Muscle of back (tissue), 13 donors: ENCODE measurements at places on chromosomes 1 and 21. TPM values are rescaled to one million over a fixed set of nuclear protein-coding genes. Genes with fewer than 3 reads are reported as not detected.

- DNase-seq: no peak
These were observed 858 bp downstream of the LACTBL1 start for GRCh38 chr1:22971611-22972405.

- DNase-seq: no peak
These were observed 44.8 kb downstream of the PCNT start for GRCh38 chr21:46368533-46369285.

- DNase-seq: no peak
These were observed 3.3 kb downstream of the ZNF692 start for GRCh38 chr1:248855580-248855979.

- DNase-seq: no peak
These were observed 26.0 kb downstream of the SDE2 start for GRCh38 chr1:225973158-225973557.

DNA sequence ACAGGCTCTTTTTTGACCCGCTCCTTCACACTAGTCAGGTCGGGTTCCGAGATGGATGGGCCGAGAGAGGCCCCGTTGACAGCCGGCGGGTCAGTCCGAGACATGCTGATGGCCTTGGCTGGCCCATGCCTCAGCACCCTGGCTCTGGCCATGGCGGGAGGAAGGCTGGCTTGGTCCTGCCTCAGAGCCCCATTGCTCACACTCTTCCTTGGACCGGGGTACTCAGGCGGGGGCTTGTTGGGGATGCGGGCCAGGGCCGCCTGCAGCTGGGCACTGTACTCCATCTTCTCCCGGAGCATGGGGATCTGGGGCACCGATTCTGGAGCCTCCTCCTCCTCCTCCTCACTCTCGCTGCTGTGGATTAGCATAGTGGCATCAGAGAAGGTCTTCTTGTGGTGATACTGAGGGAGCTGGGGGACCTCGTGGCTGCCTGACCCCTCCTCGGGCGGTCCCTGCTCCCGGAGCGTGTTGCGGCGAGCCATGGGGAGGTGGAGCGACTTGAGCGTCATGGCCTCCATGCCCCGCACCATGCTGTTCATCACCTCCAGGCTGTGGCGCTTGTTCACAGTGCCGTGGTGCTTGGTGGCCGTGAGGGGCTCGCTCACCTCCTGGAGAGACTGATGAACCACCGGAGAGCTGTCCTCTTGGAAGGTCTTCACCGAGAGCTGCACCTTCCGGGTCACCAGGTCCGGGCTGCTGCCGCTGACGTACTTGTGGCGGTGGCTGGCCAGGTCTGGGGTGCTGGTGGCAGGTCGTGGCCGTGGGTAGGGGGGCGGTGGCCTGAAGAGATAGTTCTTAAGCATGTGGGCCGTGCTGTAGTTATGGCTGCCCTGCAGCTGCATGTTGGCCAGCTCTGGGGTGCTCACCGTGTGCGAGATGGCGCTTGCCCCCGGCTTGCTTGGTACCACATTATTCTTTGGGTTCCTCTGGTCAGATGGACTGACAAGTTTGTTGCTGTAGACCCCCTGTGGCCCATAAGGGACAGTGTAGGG, 102.7 kb downstream of the SMYD2 start:
- no peak for DNase-seq

DNA sequence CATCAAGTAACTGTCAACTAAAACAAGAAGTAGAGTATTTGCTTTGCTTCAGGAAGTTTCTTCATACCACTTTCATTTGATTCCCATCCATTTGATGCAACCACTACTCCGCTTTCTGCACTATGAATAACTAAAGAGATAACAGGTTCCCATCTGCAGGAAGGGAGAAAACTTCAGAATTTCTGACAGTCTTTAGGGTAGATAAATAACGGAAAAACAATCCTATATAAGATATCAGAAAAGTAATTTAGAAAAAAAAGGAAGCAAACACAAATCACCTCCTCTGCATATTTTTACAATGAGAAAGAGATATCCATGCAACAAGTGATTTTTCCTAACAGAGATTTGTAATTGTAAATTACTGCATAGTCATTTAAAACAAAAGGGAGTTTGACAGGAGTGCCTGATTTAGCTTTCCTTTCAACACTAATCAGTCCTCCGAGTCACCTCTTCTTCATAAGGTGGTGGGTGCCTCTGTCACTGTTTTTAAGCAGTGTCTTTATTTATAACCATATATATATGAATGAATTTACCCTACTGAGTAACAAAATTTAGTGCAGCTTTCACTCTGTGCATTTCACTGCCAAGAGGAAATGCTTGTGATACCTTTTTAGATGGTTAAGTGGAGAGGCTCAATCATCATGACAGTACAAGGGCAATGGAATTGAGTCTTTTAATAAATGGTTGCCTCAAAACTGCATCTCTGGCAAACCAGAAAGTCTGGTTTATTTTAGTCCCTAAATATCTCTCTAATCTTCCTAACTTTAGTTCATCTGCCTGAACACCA, 1920.4 kb downstream of the MRPL39 start:
- no peak for DNase-seq

The OR2G6 gene
- not detected for polyA plus RNA-seq
